ENCODE measurements at places on chromosomes 16 and 17.

DNA sequence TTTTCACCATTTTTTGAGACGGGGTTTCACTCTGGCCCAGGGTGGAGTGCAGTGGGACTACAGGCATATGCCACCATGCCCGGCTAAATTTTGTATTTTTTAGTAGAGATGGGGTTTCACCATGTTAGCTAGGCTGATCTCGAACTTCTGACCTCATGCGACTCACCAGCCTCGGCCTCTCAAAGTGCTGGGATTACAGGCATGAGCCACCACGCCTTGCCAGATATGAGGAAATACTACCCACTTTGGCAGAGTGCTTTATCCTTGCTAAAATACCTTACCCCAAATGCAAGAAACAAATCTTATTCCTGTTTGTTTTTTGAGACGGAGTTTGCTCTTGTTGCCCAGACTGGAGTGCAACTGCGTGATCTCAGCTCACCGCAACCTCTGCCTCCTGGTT is 62.9 kb upstream of the MGAT5B start:
- DNase-seq: no peak

GRCh38 chr17:59220328-59221158 is at the start of gene GDPD1:
Gene GDPD1 (plus strand): TSS chr17:59220511. CDS start chr17:59220610, 99 bp downstream.
- peak; percentile 86 for DNase-seq

DNA sequence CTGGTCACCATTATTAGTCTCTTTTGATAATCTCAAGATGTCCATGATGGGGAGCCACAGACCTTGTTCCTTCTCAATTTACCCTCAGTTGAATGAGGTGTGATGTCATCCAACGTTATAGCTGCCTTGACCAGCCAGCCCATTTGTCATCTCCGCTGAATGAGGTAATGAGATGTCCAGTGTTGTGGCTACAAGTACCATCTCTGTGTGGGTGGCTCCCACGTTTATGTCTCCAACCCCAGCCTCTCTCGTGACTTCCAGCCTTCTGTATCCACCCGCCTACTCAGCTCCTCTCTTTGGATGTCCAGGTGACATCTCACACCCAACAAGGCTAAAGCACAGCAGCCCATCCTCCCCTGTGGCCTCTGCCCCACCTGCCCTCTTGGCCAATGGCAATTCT is 18.2 kb downstream of the DNAH17 start:
- no peak for DNase-seq

DNA sequence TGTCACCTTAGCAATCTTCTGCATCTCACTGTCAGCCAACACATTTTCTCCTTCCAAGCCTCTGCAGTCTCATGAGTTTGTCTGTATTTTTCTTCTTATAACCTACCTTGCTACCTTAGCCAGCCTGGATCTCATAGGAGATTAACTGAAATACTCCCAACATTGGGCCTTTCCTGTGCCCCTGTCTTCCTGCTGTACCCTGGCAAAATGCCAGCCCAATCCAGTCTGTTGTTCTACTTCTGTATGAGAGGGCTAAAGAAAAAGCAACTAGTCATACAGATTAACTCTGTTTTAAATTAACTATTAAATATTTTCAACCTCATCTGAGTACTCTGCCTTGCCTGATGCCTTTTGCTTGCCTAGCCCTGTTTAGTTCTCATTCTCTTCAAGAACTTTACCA is 18.4 kb downstream of the GOSR1 start:
- DNase-seq: no peak

- DNase-seq: no peak
Observed at GRCh38 chr16:78307824-78308528, 208.5 kb downstream of the WWOX start.

- no peak for DNase-seq
Observed at GRCh38 chr17:32315171-32315570, 26.8 kb downstream of the C17orf75 start.

- no peak for DNase-seq
Observed at GRCh38 chr17:32303781-32304288, 38.1 kb downstream of the C17orf75 start.

DNA sequence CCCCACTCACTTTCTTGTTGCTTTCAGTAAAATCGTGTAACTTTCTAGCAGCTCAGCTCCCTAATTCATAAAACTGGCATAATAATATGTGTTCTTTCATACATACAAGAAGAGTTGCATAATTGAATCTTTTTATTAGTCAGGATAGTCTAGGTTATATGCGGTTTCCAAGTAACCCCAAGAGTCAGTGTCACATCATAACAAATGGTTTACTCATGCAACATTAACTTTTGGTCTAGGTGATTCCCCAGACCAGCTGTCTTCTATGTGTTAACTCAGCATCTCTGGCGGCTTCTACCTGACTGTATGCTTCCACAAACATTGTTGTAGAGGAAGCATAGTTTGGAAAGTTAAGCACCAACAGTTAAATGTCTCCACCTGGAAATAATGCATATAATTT is 1000.4 kb downstream of the CDH11 start:
- no peak for DNase-seq

GRCh38 chr17:48960834-48961515 is 7.4 kb downstream of the GIP start:
- no peak for DNase-seq

DNA sequence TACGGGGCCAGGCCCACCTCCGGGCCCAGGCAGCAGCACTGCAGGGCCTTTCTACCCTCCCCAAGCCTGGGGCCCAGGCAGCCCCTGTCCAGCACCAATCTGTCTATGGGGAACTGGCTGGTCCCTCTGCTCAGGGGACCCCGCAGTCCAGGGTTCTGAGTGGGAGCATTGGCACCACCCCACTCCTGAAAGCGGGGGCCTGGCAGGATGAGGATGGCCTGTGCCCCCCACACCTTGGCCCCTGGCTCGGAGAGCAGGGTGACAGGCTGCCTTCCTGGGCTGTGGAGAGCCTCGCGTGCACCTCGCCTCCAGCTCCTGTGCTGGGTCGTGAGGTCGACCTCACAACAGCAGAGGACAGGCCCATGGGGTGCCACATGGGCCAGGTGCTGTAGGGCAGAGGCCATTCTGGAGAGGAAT is 1.4 kb downstream of the NPB start:
- no peak for DNase-seq

- DNase-seq: no peak
Observed at GRCh38 chr16:88473666-88474534, 20.8 kb downstream of the ZFPM1 start.

GRCh38 chr17:77011173-77012011 is 129.4 kb upstream of the SEC14L1 start:
- DNase-seq: peak; percentile 32
